ENCODE measurements at places on chromosomes 1 and 21. TPM values are rescaled to one million over a fixed set of nuclear protein-coding genes. Genes with fewer than 3 reads are reported as not detected.
A peak's percentile ranks its signal among the peaks of the same experiment; 100 is the strongest.

- DNase-seq: peak; percentile 33
Measured at GRCh38 chr1:104780470-104781078, 1030.9 kb downstream of the AMY1C start.

DNA sequence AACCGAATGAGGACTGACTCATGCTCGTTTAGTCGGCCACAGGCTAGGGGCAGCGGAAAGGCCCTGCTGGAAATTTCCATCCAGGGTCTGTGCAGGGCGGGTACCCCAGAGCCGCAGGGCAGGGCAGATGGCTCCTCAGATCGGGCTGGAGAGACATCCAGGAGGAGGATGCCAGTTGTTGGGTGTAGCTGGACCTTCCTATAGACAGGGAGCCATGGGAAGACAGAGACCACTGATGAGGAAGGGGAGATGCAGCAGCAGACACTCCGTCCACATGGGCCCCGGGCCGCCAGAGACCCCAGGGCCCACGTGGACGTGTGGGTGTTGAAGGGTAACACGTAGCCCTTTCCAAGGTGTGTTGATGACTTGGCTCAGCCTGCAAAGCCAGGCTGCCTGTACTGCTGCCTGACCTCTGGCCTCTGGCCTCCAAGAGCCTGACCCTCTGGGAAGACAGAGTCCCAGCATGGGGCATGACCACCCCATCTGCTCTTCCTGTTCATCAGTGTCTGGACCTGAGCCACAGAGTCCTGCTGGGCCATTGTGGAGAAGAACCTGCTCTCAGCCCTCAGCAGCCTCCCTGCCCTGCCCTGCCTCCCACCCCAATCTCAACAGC is 4.8 kb downstream of the GNG4 start:
- no peak for DNase-seq

- DNase-seq: peak; percentile 25
Measured at GRCh38 chr1:110462964-110463363, 12.0 kb downstream of the PROK1 start.

- no peak for DNase-seq
Measured at GRCh38 chr1:96238426-96238825, 483.2 kb upstream of the PTBP2 start.

DNA sequence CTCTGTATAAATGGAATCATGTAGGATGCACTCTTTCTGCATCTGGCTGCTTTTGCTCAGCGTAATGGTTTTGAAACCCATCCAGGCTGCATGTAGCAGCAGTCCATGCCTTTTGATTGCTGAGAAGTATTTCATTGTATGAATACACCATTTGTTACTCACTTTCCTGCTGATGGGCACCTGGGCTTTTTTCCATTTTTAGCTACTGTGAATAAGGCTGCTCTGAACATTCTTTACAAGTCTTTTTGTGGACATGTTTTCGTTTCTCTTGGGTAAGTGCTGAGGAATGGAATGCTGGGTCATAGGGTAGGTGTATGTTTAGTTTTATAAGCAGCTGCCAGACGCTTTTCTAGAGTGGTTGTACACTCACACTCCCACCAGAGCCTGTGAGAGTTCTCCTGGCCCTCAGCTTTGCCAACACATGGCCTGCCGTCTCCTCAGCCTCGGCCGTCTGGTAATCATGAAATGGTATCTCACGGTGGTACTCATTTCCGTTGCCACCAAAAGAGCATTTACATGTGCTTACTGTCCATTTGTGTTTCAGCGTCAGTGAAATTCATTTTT is 22.7 kb downstream of the SLX9 start:
- peak; percentile 71 for DNase-seq

- peak; percentile 23 for DNase-seq
Measured at GRCh38 chr21:43824333-43825241, 35.2 kb downstream of the RRP1 start.

DNA sequence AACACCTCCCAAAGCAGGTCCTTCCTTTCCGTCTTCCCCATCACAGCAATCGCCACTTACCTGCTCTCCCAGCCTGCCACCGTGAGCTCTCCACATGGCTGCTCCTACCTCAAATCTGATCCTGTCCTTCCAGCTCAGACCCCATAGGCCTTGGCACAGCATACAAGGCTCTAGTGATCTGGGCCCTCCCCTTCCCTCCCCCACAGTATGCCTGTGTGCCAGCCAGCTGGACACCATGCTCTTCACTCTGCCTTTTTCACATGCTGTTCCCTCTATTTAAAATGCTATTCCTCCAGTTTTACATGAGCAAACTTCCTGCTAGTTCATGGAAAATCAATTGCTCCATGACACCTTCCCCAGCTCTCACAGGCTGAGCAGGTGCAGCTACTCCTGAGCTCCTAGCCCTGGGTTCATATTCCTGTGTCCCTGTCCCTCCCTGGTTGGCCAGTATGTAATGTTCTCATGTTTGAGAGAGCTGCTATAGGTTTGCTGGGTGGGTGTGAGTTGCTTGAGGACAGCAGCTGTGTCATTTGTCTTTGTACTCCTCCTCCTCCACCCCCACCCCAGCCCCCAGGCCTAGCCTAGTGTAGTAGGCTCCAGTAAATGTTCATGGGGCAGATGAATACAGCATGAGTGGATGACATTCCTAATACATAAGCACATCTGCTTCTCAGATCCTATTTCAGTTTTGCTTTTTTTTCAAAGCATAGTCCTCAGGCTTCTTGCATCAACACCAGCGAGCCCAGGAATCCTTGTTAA is 6.3 kb upstream of the TNNT2 start:
- DNase-seq: peak; percentile 74

Gene TMEM52
- total RNA-seq: 1.4 TPM

- DNase-seq: no peak
Measured at GRCh38 chr1:112478314-112478713, 30.5 kb upstream of the WNT2B start.

DNA sequence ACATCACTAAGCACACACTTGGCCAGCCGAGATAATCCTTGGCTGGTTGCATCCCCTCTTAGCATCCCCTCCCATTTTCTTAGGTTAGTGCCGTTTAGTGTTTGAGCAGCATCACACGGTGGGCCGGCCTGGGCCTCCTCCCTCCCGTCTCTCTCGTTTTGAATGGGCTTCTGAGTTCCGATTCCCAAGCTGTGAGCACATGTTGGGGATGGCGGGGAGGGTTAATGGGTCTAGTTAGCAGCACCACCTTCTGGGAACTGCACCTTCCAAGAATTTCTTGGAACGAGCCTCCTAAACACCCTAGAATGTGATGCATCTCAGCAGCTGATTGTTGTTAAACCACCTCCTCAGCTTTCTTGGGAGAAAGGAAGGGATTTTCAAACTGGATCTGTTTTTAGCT is 73.3 kb downstream of the CNIH3 start:
- no peak for DNase-seq

- DNase-seq: no peak
Measured at GRCh38 chr1:87829360-87829759, 500.7 kb downstream of the LMO4 start.

Gene CYP2J2
- total RNA-seq: 0.53 TPM
